Activated CD8-positive, alpha-beta memory T cell treated with anti-CD3 and anti-CD28 coated beads, Interleukin-2, amount 50 U/mL, for 4 hours (primary cell): ENCODE measurements at places on chromosomes 1 and 21.

GRCh38 chr1:44339731-44340130 is 15.3 kb downstream of the ERI3 start:
- no peak for DNase-seq

GRCh38 chr1:228989176-228989575 is 253.9 kb downstream of the RHOU start:
- no peak for DNase-seq

GRCh38 chr1:25126562-25126961 is 105.7 kb downstream of the SYF2 start:
- DNase-seq, result no peak

DNA sequence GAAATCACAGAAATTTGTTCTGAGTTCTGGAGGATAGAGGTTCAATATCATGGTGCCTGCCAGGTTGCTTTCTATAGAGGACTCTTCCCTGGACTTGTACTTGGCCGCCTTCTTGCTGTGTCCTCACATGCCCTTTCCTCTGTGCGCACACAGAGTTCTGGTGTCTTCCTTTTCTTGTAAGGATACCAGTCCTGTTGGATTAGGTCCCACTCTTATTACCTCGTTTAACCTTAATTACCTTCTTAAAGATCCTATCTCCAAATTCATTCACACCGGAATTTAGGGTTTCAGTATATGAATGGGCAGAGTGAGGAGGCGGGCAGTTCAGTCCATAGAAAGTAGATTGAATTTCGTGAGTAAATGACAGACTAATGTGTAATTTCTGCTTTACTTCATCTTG is 413.9 kb downstream of the NCAM2 start:
- no peak for DNase-seq

DNA sequence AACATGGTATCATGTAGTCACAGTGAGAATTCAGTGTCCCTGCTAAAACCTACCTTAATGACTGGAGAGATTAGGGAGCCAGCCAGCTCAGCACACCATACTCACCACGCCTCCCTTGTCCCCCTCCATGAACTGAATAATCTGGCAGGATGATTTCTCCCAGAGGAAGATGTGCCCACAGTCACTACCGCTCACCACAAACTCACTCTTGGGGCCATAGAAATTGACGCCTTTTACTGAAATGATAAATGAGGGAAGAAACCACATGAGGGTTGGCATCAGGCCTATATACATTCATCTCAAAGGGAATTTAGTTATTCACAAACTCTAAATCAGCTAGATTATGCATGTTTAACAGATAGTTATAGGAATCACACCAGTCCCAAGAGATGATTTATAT is 17.4 kb downstream of the PEA15 start:
- no peak for DNase-seq

DNA sequence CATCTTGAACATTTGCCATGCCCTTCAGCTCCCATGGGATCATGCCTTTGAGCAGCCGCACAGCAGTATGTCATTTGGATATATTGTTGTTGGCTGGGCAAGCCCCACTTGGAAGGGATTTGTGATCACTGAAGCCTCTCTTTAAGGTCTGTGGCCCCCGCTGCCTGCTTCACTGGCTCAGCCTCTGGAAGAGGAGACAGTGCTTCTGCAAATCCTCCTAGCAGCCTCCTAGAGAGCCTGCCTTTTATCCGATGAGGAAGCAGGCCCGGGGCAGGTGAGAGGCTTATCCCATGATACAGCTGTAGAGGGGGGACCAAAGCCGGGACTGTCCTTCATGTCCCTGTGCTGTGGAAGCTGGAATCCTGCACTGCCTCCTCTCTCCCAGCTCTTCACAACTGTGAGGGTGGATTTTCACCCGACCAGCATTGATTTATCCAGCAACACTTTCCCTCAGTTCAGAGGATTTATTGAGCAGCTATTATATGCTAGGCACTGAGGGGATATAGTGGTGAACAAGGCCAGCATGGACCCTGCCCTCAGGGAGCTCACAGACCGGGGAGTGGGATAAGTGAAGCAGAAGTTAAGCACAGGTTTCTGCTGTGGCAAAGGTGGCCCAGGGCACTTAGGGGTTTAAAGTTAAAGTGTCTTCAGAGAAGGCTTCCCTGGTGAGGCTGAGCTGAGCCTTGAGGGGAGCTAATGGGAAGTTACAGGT is 3.9 kb downstream of the TMEM61 start:
- DNase-seq, result no peak

DNA sequence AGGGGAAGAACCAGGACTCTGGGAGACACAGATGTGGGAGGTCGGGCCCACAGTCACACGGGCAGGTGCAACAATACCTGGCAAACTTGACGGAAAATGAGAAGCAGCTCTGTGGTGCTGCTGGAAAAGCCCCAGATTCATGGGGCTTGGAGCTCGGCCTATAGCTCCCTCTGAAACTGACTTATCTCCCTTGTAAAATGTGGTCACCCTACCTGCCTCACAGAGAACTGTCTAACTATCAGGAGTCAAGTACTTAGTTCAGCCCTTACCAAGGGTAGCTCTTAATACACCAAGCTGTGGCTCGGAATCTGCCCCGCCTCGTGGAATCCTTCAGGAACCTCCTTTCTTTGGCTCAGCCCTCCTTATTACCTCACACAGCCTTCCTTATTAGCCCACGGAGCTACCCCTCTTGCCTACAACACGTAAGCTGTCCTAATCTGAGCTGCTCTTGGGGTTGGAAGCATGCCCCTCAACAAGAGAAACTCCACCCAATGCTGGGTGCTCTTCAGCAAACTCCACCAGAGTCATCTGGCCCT is 68.9 kb downstream of the MRPL37 start:
- no peak for DNase-seq

DNA sequence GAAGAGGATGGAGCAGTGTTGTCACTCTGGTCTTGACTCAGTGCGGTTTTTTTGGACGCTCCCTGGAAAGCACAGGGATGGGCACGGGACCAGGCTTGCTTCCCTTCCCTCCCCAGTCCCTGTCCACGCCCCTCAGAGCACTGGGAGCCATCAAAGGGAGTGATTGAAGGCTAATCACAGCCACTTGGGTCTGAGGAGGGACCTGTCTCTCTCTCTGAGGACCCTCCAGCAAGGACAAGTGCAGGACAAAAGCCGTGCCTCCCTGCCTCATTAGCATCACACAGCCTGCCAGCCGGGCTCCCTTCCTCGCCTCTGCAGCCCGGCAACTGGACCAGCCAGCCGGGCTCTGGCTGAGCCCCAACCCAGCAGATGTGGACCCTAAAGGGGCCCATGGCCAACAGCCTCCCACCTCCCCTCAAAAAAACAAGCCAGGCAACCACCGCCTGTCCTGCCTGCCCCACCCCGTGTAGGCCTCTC is 18.6 kb upstream of the PDZK1IP1 start:
- no peak for DNase-seq

GRCh38 chr1:208151728-208152598 is 92.2 kb downstream of the PLXNA2 start:
- DNase-seq, result no peak

GRCh38 chr1:201084295-201084694 is 27.9 kb downstream of the CACNA1S start:
- DNase-seq, result no peak

DNA sequence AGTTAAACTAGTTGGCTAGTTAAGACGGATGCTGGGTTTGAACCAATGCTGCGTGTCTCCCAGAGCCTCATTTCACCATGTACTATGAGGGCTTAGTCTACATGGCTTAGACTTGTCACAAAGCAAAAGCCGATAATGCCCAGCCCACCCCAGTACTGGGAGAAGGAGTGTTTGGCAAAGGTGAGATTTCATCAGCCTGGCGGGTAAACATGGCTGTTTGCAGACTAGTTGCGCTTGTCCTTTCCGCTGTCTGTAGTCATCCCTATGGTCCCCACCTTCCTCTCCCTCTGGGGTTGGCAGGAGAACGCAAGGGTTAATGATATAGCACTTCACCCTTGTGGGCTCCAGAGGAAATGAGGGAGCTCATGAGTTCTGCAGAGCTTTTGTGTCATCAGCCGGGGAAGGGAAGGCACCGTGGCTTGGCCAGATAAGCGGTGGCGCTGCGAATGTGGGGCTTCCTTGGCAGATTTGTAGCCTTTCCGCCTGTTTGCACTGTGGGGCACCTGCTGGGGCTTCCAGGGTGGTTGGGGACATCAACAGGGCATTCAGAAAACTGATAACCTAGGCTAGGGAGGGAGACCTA is 29.2 kb downstream of the SOX13 start:
- DNase-seq, result no peak

DNA sequence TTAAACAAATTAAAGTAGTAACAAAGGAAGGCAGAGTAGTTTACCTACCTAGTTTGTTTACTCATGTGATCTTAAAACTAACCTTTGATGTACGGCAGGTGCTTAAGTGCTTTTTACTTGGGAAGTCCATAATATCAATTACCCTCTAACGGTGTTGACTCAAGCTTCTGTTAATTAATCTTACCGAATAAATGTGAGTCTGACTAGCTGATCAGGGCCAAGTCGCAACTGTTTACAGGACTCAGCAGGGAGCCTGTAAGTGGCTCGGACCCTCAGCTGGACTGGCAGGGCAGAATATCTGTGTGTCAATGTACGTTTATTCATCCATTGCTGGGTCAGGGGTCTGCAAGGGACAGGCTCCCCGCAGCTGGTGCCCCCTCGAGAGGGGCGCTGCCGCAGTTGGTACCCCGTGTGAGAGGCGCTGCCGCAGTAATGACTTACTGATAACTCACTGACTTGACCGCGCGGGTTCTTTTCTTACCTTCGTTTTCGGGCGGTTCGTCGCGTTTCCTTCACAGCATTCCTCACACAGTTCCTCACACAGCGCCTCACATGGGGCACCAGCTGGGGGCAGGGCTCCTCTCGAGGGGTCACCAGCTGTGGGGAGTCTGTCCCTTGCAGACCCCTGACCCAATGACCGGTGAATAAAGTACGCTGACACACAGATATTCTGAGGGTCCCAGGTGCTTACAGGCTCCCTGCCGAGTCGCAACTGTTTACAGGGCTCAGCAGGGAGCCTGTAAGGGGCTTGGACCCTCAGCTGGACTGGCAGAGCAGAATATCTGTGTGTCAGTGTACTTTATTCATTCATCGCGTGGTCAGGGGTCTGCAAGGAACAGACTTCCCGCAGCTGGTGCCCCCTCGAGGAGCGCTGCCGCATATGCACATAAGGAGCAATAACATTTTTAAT is 3.0 kb downstream of the FMO1 start:
- DNase-seq, result peak; percentile 23

- no peak for DNase-seq
Observed at GRCh38 chr1:47795102-47795501, 202.1 kb downstream of the TRABD2B start.

DNA sequence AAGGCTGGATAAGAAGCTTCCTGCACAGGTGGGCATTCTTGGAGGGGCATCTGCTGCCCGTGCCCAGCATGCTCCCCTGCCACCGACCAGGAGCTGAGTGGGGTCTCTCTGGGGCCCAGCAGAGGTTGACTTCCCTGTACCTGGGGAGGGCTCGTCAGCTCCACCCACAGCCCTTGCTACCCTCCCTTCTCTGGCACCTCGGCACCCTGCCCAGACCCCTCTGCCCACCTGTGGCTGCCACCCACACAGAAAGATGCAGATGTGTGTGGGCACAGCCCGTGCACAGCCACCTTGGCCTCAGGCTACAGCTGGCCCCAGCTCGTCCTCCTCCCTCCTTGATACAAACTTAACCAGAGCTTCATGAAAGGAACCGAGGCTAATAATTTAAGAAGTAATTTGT is 241.2 kb upstream of the VAMP3 start:
- DNase-seq, result no peak

DNA sequence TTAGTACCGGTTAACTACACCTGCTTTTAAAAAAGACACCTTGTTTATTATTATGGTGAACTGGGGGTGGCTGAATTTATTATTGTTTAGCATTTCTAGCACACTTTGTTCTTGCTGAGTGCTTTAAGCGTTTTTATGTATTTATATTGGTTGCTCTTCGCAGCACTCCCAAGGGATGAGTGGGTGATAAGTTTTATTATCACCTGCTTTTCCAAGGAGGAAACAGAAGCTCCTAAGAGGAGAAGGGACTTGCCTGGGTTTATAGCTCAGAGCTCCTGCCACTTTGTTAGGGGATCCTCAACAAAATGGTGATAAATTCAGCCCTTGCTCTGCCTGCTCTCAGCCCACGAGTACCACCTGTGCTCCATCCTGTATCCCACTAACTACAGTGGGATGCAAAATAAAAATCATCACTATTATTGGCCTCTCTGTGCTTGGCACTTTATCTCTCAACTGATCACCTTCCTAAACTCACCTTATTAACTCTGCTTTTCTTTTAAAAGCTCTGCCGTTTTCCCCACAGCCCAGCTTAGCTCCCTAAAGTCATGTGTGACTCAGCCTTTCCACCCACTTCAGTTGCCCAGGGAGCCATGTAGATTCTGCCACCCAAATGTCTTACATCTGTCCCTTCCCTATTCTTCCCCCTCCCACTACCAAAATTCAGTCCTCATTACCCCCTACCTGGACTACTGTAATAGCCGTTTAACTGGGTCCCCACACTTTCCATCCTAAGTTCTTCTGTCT is 44.5 kb downstream of the BCL9 start:
- no peak for DNase-seq

DNA sequence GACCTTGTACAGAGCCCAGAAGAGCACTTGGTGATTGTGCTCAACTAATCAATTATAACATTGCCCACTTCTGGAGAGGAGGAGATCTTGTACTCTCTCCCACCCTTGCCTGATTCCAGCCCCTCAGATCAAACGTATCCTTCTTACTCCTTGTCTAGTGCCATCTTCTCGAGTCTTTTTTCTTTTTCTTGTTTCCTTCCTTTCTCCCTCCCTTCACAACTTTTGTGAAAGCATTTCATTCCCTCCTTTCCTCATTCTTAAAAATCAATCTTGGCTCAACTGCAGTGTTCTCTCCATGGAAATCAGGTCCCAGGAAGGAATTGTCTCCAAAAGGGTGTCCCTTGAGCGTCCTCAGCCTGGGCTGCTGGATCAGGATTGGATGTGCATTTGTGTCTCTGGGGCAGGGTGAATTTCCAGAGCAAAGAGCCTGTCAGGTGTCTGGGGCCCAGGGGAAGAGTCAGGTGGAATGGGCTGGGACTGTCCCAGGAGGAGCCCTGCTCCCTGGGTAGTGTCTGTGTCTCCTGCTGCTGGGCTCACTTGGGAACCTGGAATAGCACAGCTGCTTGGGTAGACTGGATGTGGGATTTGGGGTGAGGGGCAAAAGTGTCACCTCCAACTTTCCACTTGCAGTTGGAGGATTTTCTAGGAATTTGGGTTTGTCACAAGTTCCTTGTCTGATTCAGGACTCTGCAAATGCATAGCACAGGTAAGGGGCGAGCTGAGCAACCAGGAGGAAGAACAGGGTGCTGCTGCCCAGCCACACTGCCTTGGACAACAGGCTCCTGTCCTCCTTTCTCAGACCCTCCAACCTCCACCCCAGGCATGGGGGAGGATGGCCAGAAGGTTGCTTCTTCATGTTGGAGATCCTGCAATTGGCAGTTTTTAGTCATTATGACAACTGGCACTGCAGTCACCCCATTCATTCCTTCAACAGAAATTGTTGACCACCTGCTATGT is 3.3 kb downstream of the SOX13 start:
- no peak for DNase-seq

GRCh38 chr1:15622712-15623373 is 5.6 kb downstream of the DDI2 start:
- DNase-seq, result no peak

DNA sequence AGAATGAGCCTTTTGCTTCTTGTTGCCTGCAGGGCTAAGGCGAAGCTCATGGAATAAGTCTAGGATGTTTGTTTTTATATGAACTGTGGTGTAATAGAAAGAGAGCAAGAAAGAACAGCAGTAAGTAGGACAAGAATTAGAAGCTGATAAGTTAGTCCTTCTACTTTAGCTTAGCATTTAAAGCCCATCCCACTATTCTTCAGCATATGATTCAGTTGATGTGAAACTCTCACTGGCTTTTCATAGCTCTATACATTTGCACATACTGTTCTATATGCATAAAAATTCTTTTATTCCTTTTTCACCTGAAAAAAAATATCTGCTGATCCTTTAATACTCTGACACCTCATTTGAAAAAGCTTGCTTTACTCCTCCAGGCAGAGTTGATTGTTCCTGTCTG is 712.0 kb downstream of the USP25 start:
- DNase-seq, result no peak
